Foreskin keratinocyte (primary cell): ENCODE measurements at places on chromosomes 6 and 20. TPM values are rescaled to one million over a fixed set of nuclear protein-coding genes. Genes with fewer than 3 reads are reported as not detected.

Gene BNIP5
- total RNA-seq: not detected in 2 replicates

- DNase-seq: peak; percentile 16
Measured at GRCh38 chr6:72616406-72617015, 5.4 kb upstream of the KCNQ5 start.

- no peak for DNase-seq
Measured at GRCh38 chr20:61404303-61404702, 152.2 kb downstream of the CDH4 start.

- no peak for DNase-seq
Measured at GRCh38 chr6:164996838-164997237, 312.6 kb downstream of the C6orf118 start.

DNA sequence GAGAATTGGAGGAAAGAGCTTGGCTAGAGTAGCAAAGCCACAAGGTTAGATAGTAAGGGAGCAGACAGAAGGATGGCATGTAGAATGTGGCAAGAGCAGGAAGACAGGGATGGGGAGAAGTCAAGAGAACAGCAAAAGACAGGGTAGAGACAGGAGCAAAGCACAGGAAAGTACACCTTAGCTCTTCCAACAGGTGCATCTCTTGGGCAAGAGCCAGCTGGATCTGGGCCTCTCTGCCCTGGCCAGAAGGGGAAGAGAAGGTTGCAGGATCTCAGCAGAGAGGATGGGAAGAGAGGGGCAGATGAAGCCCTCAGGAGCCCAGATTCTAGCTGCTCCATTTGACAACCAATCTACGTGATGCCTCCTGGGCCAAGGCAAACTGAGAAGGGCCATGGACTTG is 16.7 kb downstream of the SCUBE3 start:
- DNase-seq: no peak

DNA sequence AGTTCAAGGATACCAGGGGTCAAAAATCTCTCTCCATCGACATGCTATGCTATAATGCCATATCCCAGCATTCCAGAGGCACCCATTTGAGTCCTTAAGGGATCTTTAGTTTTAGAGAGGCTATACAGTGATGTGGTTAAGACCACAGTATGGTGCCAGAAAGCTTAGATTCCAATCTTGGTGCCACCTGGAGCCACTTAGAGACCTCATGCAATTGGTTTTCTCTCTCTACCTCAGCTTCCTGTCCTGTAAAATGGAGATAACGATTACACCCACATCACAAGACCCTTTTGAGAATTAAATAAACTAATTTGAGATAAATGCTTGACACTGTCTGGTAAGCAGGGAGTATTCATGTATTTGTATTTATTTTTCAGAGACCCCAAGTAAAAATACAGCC is 39.0 kb downstream of the PLAGL1 start:
- no peak for DNase-seq

Gene ABRACL
- total RNA-seq: 97.8 and 98.8 TPM in 2 replicates

Gene MEI4
- not detected in 2 replicates for total RNA-seq

DNA sequence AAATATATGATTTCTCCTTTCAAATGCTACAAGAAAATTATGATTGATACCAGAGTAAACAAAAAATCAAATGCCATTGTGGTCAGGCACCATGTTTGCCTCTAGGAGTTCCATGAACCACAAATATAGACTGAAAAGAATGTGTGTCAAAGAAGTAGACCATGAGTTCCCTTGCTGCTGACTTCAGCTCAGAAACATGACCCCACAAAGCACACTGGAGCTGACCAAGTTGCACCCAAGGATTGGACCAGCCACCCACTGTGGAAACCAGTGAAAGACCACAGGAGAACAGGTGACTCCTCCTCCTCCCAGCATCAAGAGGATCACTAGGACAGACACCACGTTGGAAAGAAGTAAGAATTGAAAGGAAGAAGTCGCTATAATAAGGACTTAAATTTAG is 90.8 kb upstream of the TENT5A start:
- DNase-seq: no peak

DNA sequence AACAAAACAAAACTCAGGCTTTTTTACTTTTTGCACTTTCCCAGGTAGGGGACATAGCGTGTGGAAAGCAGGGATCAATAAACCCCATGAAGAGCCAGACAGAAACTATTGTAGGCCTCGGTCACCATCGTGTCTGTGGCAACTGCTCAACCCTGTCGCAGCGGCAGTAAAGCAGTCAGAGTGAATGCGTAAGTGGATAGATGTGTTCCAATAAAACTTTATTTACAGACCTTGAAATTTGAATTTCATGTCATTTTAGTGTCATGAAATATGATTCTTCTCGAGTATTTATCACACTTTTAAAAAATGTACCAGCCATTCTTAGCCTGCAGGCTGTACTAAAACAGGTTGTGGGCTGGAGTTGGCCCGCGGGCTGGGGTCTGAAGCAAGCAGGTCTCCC is 14.5 kb downstream of the BMP7 start:
- DNase-seq: no peak

DNA sequence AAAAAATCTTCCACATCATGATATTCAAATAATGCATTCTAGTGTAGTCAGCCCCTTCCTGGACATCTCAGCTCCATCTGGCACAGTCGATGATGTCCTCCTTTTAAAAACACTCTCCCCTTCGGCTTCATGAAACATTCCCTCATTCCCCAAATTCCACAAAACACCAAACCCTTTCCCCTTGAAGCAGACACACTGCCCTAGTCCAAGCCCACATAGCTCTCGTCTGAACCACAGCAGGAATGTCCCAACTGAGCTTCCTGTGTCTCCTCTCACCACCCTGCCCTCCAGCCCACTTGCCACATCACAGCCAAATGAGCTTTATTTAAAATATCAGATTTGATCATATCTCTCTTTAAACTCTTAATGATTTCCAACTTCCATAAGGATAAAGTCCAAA is 106.4 kb upstream of the CARMIL1 start:
- peak; percentile 95 for DNase-seq

Gene VWA7
- 0.34 and 0.46 TPM in 2 replicates for total RNA-seq

GRCh38 chr6:144439016-144439415 is 153.9 kb downstream of the UTRN start:
- no peak for DNase-seq

DNA sequence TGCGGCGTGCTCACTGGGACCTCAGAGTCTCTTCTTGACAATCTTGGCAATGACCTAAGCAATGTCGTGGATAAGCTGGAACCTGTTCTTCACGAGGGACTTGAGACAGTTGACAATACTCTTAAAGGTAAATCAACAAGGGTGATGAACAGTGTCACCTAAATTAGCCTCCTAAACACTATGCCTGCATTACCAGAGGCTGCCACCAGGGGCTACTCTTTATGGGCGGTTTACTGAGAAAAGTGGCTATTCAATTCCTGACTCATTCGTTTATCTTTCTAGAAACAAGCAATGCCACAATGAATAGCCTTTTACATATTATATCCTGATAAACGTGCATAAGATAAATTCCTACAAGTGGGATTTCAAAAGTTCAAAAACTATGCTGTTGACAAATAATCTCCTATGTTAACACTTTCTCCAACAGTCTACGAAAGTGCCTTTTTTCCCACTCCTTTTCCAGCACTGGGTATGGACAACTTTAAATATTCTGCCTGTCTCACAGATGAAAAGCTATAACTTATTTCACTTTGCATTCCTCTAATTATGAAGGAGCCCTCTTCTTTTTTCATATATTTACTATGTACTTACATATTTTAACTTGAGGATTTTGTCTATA is 1.3 kb downstream of the BPIFA2 start:
- no peak for DNase-seq

GRCh38 chr6:143940011-143940597 is 68.0 kb downstream of the PLAGL1 start:
- DNase-seq: peak; percentile 14

DNA sequence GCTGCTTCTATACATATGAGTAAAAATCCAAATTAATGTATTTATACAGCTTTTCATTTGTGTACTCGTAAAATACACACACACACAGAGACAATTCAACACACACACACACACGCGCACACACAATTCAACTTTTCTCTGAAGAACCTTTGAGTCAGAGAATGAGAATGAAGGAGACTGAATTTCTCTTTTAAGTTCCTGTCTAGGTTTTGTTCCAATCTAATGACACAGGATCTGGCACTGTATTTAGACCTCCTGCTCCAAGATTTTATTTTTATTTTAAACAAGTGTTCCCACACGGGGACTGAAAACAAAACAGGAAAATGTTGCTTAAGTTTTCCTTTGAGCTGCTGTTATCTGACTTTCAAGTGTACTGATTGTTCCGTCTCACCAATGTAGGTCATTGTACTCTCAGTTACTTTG is 250.8 kb downstream of the LAMA2 start:
- DNase-seq: no peak

- DNase-seq: no peak
Measured at GRCh38 chr6:160891690-160892089, 99.9 kb upstream of the MAP3K4 start.

DNA sequence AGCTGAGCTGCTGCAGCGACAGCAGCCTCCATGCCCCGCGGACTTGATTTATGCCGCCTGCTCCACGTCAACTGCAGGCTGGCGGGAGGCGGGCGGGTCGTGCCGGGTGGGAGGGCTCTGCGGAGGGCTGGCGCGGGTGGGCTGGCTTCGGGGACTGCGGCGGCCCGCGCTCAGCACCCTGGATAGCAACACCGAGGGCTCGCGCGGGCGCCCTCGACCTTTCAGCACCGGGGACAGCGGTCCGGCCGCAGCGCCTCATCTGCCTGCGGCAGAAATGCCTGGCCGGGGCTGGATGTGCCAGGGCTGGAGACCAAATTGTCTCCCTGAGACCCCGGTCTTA is 792 bp downstream of the SNAP25 start:
- peak; percentile 13 for DNase-seq

DNA sequence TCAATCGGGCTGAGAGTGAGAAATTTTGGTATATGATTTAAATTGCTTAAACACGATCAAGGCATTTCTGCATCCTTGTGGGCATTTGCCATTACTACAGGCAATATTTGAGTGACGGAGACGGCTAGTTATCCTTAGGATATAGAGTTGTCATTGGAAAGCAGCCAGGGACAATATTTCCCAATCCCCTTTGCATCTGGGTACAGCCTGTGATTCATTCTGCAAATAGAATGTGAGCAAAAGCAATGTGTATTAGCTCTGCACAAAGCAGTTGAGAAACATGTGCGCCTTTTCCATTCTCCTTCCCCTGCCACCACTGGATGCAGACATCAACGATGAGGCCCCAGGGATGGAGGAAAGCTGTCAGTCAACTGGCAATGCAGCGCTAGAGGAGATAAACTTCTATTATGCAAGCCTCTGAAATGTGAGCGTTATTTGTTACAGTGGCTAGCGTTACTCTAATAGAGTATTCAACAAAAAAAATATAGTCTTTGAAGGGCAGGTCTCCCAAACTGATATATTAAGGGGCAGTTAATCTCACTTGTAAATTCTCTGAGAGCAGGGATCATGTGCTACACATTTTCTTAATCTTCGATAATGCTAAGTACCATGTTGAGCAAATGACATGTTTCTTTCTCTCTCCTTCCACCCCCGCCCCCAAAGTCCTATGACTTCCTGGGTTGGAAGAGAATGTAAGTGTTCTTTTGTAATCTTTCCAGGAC is 37.1 kb upstream of the NCOA3 start:
- peak; percentile 97 for DNase-seq

Gene ECT2L
- total RNA-seq: not detected in 2 replicates

DNA sequence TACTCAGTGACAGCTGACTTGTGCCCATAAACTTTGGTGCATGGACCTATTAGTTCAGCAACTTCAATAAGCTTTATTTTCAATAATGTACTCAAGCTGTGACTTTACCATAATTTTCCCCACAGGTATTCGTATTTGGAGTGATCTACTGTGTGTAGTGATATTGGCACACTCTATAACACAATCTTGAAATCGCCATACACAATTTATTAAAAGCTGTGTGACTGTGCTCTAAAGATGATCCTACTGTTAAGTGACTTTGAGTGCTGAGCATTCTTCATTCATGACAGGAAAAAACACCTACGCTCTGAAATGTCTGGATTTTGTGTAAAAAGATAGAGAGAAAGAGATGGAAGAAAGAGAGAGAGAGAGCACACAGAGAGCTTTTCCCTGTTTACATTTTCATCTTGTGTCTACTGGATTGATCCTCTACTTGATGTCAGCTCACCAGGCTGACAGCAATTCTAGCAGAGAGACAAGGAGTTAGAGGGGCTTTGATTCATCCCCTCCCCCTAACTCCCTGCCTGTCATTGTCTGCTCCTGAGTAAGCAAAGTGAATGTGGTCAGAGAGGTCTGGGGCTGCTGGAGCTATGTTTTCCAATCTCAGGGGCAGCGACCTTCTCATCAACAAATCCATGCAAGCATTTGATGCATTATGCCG is 538.7 kb upstream of the POU3F2 start:
- no peak for DNase-seq

Gene MYT1
- not detected in 2 replicates for total RNA-seq

Gene FGD2
- 0.07 and 0.14 TPM in 2 replicates for total RNA-seq

Gene BCAS1
- not detected in 2 replicates for total RNA-seq

DNA sequence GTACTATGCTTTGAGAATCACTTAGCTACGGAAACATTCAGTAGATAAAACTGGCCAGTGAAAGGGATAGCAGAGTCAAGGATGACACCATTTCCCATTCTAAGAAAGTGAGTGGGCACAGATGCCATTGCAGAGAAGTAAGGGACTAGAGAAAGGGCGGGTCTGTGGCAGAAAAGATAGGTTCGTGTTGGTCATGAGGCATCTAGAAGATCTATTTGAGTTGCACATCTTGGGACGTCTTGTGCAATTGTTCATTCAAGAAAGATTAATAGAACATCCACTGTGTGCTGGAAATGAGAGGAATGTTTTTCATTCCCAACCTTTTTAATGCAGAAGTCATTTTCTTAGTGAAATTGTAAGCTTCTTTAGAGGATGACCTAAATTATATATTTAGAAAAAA is 161.7 kb downstream of the PLCB1 start:
- no peak for DNase-seq

DNA sequence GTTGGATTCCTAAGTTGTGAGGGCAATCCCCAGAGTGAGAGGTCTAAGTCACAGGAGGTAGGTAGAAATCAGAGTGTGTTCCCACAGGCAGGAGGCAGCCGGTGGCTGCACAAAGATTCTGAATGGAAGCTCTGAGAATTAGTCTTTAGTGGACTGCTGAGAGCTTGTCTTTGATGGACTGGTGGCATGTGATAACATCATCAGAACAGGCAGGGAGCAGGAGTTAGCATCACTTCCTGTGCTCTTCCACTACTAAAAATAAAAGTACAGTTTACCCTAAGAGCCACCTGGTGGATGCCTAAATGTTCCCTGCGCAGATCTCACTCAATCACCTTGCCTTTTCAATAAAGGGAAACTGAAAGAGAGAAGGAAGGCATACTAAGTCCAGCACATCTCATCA is 294.6 kb upstream of the POU3F2 start:
- DNase-seq: no peak

- no peak for DNase-seq
Measured at GRCh38 chr6:42530296-42530695, 33.5 kb upstream of the UBR2 start.

GRCh38 chr20:695165-695866 is 19.7 kb upstream of the SCRT2 start:
- no peak for DNase-seq
